Frontal cortex (tissue), 4 donors: ENCODE measurements at places on chromosomes 7 and 10. TPM values are rescaled to one million over a fixed set of nuclear protein-coding genes. Genes with fewer than 3 reads are reported as not detected.

GRCh38 chr7:140676306-140676705 is 3.6 kb downstream of the ADCK2 start:
- no peak for DNase-seq

The KCNH2 gene
- total RNA-seq, result 6.1 TPM

DNA sequence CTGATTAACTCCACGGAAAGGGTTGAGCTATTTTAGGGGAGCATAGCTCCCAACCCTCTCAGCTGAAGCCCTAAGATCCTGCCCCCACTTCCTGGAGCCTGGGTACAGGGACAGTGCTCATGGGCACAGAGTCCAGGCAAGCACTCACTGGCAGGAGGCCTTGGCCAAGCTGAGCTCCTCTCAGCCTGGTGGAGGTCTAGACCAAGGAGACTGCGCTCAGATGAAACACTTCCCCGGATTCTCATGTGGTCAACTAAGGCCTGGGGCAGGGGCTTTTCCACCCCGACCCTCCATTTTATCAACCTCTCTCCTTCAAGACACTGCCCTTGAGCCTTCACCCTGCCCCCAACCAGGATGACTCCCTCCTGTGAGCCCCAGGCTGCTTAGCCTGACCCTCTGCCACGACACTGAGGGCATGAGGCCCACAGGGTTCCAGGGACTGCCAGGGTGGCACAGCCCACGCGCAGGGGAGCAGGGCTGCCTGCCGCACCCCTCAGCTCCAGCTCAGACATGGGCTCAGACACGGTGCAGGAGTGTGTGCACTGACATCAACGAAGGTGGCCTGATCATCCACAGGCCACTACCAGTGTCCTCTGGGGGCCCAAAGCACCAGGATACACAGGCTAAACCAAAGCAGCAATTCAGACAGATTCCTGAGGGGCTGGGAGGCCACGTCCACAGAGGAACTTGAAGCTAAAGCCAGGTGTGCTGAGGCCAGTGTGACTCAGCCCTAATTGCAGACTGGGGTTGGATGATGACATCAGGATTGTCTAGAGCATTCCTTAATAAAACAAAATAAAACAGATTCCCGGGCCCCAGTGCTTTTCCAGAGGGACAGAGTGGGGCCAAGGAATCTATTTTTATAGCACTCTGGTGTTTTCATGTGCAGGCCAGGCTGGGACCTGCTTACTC is 18.8 kb downstream of the CHAT start:
- DNase-seq, result no peak

GRCh38 chr7:101527844-101528667 is 101.0 kb downstream of the MYL10 start:
- no peak for DNase-seq

The FOXI2 gene
- total RNA-seq, result not detected
